ENCODE measurements at places on chromosomes 12 and 14.

- no peak for DNase-seq
Measured at GRCh38 chr14:68942296-68943035, 36.6 kb downstream of the ACTN1 start.

DNA sequence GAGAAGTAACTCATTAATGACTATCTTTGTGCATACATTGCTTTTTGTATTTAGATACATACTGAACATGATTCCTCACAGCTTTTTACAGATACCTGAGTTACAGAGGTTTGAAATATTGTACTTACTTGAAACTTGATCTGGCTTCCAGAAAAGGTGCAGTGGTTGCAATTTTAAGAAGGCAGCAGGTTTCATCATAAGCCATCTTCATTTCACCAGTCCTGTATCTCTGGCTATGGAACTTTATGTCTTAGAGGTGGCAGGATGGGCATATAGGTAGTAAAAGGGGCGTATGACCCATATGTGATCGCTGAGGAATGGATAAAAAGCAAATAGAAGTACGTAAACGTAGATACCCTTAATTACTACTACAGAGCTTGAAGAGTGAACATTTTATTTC is 13.7 kb downstream of the ZBTB1 start:
- no peak for DNase-seq

DNA sequence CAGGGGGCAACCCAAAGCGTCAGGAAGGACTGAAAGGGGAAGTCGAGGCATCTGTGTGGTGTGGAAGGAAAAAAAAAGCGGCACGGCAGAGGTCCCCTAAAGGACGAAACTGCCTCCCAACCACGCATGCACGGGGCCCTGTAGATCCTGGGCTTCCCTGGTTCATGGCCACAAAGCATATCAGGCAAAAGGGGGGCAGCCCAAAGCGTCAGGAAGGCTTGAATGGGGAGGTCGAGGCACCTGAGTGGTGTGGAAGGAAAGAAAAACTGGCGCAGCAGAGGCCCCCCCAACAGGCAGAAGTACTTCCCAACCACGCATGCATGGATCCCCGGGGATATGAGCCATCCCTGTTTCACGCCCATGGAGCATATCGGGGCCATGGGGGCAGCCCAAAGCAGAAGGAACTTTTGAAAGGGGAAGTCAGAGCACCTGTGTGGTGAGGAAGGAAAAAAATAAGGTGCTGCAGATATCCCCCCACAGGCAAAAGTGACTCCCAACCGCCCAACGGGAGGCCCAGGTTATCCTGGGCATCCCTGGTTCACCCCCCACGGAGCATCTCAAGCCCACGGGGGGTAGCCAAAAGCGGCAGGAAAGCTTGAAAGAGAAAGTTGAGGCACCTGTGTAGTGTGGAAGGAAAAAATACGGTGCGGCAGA is 581.2 kb downstream of the ALG10 start:
- DNase-seq = no peak

GRCh38 chr14:33393231-33393894 is 454.7 kb downstream of the NPAS3 start:
- DNase-seq = no peak

- no peak for DNase-seq
Measured at GRCh38 chr14:63895510-63895909, 42.7 kb downstream of the SYNE2 start.

- DNase-seq = no peak
Measured at GRCh38 chr14:73266317-73266716, 29.0 kb downstream of the PAPLN start.

GRCh38 chr14:33936391-33936790 is 14.5 kb downstream of the EGLN3 start:
- no peak for DNase-seq

Data from SJSA1 (cell line).